ENCODE measurements at places on chromosomes 2 and 18.
A peak's percentile ranks its signal among the peaks of the same experiment; 100 is the strongest.

GRCh38 chr2:235769046-235769445, 275.2 kb downstream of the AGAP1 start:
- DNase-seq: no peak

DNA sequence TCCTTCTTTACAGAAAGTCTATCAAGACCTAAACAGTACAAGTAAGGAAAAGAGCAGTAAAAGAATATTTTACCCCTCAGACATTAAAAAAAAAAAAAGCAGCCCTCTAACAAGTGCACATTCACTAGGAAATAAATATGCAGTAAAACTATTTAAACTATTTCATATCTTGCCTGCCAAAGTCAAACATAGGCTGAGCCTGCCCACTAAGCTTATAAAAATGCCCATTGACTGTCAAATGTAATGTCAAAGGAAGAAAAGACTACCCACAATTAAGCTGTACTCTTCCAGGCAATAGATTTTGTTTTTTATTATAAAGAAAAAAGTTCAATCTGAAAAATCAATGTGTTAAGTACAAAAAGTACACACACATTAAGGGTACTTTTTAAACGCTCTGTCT, 11.8 kb downstream of the ALS2 start:
- no peak for DNase-seq

DNA sequence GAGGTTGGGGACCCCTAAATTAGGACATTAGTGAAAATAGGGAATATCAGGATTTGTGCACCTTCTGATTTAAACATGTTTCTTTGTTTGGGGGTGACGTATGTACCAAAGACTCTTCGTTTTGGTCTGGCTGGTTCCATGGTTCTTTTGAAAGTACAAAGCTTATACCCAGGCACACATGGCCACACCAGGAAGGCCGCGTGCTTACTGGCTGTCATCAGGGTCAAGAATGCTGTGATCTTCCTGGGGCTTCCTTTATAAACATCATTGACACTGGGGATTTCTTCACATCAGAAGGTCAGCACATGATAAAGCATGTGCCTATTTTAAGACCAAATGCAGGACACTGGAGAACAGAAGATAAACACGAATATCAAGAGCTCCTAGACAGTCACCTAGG, 230.6 kb upstream of the ID2 start:
- no peak for DNase-seq

DNA sequence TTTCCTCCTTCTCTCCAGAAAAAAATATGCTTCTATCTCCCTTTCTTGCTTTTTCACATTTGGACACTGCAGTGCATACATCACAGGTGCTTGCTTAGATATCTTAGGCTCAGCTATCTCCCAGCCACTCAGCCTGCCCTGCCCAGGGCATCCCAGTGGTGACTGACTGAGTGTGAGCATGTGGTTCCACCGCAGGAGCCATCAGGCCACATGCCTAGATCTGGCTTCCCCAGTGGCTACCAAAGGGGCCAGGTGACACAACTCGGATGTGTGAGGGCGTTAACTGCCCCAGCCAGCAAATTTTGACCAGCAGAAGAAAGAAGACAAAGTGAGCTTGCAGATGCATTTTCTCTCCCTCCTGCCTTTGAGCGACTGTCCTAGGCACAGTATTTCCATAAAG, 25.5 kb downstream of the SP5 start:
- peak; percentile 31 for DNase-seq

GRCh38 chr2:230879271-230879882, 14.6 kb downstream of the ITM2C start:
- no peak for DNase-seq

DNA sequence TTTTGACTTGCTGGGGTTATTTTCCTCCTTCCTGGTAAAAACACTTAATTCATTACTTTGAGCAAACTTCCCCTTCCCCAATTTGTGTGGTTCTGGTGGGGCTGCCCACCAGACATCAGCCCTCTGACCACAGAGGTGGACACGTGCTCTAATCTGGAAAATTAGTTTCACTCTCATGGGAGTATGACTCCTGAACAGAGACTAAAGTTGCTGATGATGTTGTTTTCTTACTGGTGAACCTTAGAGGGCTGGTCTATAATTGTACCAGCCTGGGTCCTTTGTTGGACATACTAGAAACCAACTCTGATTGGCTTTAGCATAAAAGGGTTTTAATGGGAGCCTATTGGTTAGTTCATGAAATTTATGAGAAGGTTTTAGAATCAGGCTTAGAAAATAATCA, 54.1 kb upstream of the ACYP2 start:
- no peak for DNase-seq

DNA sequence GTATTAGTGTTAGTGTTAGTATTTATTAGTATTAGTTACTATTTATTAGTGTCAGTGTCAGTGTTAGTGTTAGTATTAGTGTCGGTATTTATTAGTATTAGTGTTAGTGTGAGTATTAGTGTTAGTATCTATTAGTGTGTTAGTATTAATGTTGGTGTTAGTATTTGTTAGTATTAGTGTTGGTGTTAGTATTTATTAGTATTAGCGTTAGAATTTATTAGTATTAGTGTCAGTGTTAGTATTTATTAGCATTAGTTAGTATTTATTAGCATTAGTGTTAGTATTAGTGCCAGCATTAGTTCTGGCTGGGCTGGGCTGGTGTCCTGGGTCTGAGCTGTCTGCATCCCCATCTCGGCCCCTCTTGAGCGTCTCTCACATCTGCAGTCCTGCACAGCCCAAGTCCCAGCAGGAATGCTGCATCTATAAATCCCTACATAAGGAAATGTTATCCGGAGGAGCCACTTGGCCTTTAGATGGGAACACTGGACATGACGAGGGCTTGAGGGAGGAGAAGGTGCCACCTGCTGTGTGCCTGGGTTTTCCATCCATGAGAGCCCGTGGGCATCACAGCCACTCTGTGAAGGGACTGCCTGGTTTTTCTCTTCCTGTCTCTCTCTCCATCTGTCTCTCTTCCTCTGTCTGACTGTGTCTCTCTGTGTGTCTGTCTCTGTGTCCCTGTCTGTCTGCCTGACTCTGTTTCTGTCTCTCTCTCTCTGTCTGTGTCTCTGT, 33.6 kb downstream of the TWIST2 start:
- DNase-seq: no peak

DNA sequence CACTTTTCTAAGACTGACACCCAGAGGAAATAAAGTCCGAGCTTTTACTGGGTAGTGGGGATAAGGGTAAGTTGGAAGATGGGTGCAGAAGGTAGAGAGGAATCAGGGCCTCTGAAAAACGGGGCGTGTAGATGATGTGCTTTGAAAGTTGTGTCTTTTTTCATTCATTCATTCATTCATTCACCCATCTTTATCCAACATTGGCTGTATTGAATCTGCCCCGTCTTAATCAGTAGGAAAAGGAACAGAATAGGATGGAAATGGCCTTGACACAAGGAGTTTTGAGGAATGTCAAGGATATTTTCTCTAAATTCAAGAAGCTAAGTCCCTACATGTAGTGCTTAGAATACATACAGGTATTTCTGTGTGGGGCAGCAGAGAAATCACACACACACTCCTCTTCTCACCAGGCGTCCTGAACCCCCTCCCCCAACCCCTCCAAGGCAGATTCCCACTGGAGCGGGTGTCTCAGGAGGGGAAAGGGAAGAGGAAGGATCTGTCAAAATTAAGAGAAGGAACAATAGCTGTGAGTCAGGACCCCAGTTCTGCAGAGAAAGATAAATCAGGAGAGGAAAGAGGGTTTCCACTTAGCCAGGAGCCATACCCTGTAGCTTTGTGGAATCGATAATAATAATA, 13.9 kb downstream of the DYSF start:
- no peak for DNase-seq

DNA sequence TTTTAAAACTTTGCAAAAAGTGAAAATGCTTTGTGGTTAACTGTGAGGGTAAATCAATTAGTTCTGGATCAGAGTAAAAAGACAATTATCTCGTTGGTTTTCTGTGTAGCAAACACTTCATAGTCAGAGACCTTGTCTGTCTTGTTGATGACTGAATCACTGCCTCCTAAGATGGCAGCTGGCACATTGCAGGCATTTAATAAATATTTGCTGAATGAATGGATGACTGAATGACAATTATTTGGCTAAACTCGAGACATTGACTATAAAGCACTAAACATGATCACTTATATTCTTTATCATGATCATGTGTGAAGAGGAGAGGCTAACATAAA, 96.2 kb downstream of the MAIP1 start:
- DNase-seq: no peak

GRCh38 chr2:101121174-101121573, 30.0 kb downstream of the TBC1D8 start:
- no peak for DNase-seq

- DNase-seq: no peak
Observed at GRCh38 chr18:78782951-78783563, 196.6 kb upstream of the SALL3 start.

GRCh38 chr2:26979741-26980140, 9.3 kb downstream of the MAPRE3 start:
- no peak for DNase-seq

- no peak for DNase-seq
Observed at GRCh38 chr2:67213270-67213670, 183.9 kb upstream of the ETAA1 start.

GRCh38 chr18:50839996-50840395, 20.2 kb upstream of the MRO start:
- DNase-seq: no peak

GRCh38 chr2:128354726-128355470, 36.2 kb upstream of the HS6ST1 start:
- DNase-seq: no peak

GRCh38 chr2:65918760-65919187, 486.4 kb upstream of the SPRED2 start:
- DNase-seq: no peak

DNA sequence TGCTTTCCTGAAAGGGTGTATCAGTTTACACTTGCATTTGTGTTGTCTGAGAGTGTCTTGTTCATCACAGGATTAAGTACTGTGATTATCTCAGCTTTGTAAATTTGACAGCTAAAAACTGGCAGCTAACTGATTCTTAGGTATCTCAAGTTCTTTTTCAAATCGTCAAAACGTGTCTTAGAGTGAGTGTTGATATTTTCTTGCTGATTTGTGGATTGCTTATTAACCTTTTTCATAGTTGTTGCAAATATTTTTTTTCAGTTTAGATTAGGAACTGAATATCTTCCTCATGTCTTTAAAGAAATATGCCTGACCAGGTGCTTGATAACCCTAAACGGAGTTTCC, 41.9 kb downstream of the LRRFIP1 start:
- no peak for DNase-seq

- DNase-seq: no peak
Observed at GRCh38 chr2:163703386-163703785, 32.4 kb downstream of the FIGN start.

- DNase-seq: no peak
Observed at GRCh38 chr2:18637196-18637595, 47.8 kb upstream of the NT5C1B start.

DNA sequence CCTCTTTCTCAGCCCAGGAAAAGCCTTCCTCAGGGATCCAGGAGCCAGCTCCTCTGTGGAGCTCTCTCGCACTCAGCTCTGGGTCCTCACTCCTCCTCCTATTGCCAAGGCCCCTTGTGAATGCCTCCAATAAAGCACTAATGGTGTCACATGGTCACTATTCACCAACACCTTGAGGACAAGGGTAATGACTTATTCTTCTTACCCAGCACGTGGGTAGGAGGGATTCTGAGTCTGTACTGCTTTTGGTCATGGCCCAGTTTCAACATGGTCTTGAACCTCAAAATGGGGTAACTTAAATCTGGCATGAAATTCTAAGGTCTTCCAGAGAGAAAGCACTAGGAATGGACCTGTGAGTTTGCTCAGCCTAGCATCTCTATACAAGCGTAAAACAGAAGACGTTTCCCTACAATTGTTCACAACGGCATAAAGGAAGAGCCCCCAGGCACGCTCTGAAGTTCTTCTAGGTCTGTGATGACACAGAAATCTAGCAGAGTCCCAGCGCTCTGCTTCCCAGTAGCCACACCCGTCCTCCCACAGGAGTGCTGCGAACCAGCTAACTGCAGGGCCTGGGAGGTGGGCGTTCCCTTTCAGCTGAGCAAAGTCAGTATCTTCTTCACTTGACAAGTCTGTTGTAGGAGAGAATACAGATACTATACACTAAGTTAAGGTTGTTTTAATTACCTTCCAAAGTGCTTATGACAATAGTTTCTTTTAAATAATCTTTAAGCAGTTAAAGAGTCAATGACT, 14.6 kb upstream of the KIDINS220 start:
- peak; percentile 57 for DNase-seq

DNA sequence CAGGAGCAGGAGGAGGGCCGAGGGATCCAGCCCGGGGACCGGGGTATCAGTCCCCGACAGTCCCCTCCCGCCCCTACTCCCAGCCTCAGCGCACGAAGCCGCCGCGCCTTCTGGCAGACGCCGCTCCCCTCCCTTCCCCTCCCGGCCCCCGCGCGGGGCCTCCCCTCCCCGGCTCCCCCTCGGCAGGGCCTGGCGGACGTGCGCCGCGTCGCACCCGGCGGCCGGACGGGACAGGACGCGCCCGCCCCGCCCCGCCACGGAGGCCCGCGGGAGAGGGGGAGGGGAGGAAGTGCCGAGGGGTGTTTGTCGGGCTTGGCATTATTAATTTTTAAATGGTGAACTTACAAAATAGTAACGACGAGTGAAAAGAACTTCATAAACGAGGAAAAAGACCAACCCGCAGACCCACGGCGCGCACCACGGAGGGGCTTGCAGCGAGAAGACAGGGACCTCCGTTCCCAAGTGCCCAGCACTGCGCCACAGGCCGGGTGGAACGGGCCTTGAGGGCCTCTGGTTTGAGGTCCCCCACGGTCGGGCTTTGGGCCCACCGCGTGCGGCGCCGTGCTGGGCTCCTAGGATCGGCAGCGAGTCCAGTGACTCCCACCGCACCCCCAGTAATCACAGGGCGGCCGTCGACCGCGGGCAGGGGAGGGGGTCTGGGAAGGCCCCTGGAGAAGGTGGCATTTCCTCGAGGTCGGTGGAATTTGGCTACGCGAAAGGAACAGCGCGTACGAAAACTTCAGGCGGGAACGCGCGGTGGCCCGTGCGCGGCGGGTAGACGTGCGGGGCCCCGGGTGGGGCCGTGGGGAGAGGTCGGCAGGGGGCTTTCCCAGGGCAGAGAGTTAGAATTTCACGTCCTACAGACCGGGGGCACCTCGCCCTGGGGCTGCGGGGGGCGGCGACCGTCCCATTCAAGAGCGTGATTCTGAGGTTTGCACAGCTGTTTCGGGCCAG, 954 bp upstream of the CTDSP1 start:
- DNase-seq: peak; percentile 44

GRCh38 chr2:12624905-12625598, 91.7 kb upstream of the TRIB2 start:
- peak; percentile 85 for DNase-seq

DNA sequence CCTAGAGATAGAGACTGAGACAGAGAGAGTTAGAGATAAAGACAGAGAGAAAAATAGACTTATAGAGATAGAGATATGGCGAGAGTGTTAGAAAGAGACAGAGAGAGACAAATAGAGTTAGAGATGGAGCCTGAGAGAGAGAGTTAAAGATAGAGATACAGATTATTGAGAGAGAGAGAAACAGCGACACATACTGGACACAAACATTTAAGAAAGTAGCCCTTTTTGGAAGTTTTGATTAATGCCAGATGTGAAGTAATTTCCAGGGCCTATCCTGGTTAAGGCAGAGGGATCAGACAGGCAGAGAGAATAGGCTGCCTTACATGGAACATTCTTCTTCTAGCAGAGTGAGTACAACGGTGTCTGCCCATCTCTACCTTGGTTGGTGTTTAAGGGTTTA, 311.6 kb upstream of the CDH7 start:
- DNase-seq: no peak

GRCh38 chr18:67451960-67452359, 64.6 kb downstream of the DSEL start:
- no peak for DNase-seq

- peak; percentile 24 for DNase-seq
Observed at GRCh38 chr2:105822186-105822585, 77.5 kb downstream of the NCK2 start.

GRCh38 chr2:51638811-51639210, 606.9 kb upstream of the NRXN1 start:
- DNase-seq: no peak

Measured in ELF-1 (cell line).